ENCODE measurements at places on chromosomes 12 and 14. TPM values are rescaled to one million over a fixed set of nuclear protein-coding genes. Genes with fewer than 3 reads are reported as not detected.

Gene RDH16
- polyA plus RNA-seq = 0.68 TPM

Gene MIP
- polyA plus RNA-seq = not detected

Gene GPR135
- 2.9 TPM for polyA plus RNA-seq

Gene NDUFA12
- 138 TPM for polyA plus RNA-seq

Gene ASB2
- 0.24 TPM for polyA plus RNA-seq

Gene DPPA3
- not detected for polyA plus RNA-seq

Gene MANSC4
- polyA plus RNA-seq = 0.24 TPM

Gene PTPN6
- 19.0 TPM for polyA plus RNA-seq

Gene OR6C76
- polyA plus RNA-seq = not detected

Gene KRT73
- polyA plus RNA-seq = not detected

DNA sequence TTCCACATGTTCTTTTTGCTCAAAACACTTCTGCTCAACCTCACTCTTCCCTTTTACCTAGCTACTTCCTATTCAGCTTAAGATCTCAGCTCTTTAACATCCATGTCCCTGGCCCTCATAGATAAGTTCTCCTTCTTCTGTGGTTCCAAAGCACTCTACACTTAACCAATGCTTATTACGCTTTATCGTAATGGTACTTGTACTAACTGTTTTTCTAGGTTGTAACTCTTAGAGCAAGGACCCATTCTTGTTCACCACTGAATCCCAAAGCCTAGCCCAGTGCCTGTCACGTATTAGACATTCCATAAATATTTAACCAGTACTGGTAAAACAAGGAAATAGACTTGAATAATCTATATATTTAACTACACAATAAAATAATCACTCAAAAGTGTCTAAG lies 5.3 kb downstream of the SLC41A2 start:
- DNase-seq = no peak

DNA sequence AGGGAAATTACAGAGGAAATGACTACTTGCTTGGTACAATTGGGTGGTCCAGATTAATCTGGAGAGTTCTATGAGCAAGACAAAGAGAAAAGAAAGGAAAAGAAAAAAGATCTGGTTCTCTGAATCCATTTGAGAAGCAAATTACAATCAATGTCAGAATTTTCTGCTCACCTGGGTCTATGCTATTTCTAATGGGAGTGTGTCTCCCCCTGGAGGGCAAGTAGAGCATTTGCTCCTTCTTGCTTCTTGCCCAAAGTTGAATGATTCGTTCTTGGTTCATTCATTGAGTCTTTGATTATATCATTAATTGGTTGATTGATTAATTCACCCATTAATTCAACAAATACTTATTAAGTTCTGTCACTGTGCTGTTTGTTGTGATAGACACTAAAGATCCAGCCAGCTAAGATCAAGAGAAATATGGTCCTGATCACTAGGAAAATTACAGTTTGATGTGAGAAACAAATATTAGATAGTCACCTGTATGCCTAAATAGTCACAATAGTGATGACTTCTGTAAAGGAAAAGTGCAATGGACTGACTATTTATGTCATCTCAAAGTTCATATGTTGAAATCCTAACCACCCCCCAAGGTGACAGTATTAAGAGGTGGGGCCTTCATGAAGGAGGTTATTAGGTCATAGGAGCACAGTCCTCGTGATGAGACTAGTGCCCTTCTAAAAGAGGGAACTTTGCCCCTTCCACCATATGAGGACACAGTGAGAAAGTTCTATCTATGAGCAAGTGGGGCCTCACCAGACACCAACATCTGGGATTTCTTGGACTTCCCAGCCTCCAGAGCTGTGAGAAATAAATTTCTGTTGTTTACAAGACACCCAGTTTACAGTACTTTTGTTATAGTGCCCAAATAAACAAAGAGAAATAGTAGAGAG lies 8.0 kb upstream of the ASB8 start:
- no peak for DNase-seq

- DNase-seq = no peak
These were observed 33.0 kb downstream of the BEGAIN start for GRCh38 chr14:100554082-100554677.

DNA sequence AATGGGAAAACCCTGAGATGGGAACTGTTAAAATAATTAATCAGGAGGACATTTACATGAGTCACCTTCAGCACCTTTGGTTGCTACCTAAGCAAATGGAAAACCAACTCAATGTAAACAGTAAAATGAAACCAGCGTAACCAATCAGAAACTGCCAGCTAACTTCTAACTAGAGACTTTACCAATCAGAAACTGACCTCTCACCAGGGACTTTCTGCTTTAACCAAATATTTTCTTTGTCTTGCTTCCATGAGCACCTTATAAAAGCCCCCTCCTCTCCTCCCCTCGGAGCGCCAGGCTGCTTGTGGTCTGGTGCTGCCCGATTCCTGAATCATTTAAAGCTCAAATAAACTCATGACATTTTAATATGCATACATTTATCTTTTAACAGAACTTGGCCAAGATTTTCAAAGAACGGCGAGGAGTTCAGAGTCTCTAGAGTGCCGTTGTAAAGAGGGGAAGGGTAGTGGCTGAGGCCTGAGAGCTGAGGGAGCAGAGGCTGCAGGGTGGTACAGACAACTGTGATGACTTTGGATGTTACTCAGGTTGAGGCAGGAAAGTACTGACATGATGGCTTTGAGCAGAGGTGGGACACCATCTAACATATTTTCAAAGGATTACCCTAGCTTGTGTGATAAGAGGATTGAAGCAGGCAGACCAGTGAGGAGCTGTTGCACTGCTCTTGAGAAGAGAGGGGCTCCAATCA lies 183.6 kb downstream of the CRADD start:
- DNase-seq = no peak

DNA sequence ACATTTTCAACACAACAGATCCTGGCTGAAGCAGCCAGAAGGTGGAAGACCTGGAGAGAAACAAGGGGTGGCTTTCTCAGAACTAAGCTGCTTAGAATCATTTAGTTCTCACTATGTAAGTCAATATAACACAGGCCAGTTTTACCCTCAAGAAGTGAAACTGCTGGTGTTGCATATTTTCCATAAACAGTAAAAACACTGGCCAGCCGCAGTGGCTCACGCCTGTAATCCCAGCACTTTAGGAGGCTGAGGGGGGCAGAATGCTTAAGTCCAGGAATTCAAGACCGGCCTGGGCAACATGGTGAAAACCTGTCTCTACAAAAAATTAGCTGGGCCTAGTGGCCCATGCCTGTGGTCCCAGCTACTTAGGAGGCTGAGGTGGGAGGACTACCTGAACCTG lies 11.6 kb downstream of the STX2 start:
- no peak for DNase-seq

DNA sequence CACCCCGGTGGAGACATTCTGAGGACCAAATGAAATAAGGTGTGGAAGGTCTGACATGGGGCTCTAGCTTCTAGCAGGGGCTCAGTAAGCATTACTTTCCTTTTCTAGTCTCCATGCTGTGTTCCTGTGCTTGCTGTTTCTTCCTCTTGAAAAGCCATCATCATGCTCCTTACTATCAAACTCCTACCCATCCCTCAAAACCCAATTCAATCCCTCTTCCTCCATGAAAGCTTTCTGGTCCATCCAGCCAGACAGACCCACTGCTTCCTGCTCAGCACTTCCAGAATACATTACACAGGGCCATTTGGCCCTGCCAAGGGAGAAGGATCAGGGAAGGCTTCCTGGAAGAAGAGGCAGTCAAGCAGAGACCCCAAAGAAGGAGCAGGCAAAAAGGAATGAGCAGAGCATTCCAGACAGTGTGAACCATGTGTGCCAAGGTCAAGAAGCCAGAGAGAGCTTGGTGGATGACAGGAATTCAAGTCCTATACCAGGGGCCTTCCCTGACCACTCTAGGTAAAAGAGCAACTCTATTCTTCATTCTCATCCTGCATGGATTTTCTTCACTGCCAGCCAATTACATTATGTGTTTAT lies 59.5 kb downstream of the NUAK1 start:
- DNase-seq = no peak

DNA sequence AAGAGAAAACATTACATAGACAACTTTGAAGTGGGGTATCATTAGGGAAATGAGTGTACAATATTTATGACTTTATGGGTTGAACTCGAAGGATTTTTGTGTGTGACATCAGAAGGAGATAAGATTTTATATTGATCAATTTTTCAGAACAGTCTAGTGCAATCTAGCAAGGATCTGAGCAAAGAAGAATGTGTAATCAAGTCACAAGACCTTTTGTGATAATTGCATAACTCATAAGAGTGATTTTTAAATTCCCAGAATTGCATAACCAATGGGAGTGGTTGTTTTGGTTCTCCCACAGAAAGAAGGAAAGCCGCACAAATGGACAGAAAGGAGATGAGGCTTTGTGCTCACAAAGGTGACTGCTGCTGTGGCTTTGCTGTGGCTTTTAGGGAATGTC lies 441.8 kb upstream of the FLRT2 start:
- no peak for DNase-seq

DNA sequence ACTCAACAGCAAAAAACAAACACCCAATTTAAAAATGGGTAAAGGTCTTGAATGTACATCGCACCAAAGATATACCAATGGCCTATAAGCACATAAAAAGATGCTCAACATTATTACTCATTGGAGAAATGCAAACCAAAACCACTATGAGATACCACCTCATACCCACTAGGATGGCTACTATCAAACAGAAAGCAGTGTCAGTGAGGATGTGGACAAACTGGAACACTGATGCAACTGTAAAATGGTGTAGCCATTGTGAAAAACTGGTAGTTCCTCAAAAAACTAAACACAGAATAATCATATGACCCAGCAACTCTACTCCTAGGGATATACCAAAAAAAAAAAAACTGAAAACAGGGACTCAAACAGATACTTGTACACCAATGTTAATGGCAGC lies 49.3 kb downstream of the CDK17 start:
- no peak for DNase-seq

GRCh38 chr12:118649765-118650585 lies 273.6 kb downstream of the SUDS3 start:
- no peak for DNase-seq

DNA sequence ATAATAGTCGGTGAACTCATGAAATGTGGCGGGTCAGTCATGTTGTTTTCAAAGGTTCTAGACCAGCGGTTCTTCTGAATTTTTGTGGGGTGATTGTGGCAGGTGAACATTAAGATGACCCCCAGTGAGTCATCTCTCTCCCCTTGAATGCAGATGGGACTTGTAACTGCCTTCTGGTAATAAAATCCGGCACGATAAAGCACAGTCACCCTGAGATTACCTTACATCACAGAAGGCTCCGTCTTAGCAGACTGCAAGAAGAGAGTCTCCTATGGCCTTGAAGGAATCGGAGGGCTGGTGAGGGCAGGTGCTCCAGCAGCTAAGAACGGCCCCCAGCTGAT lies 189.6 kb downstream of the FOXN3 start:
- no peak for DNase-seq

DNA sequence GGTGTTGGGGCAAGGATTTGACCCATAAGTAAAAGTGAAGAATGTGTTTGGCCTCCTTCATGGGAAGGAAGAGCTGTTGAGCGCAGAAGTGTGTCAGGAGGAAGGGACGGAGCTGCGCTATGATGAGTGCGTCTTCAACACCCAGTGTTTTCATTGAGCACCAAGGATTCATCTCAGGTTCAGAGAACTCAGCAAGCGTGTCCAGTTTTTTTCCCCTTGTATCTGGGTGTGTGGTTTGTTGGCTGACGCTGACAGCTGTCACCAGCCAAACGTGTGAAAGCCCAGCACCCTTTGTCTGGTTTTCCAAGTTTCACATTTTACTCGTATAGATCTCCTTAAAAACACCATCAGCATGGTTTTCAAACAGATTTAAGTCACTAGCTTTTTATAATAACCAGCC lies 12.3 kb downstream of the EP400 start:
- DNase-seq = no peak

- DNase-seq = no peak
These were observed 216.6 kb downstream of the AKAP6 start for GRCh38 chr14:32545506-32546210.

DNA sequence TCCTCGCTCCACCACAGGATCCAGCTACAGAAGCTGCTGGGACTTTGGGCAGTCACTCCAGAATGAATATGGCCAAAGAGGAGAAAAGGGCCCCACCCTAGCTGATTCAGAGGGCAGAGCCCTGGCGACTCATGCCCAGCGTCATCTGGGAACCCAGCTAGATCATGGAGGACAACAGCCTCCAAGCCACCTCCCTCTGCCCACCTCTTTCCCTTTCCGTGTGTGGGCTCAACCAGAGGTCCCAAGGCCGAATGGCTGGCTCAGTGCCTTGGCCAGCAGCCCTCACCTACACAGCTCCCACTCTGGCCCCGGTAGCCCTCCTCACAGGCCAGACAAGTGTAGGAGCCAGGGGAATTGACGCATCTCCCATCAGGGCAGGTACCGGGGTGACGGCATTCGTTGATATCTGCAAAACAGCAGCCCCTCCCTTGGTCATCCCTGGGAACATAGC lies 17.4 kb downstream of the ISCA2 start:
- no peak for DNase-seq

DNA sequence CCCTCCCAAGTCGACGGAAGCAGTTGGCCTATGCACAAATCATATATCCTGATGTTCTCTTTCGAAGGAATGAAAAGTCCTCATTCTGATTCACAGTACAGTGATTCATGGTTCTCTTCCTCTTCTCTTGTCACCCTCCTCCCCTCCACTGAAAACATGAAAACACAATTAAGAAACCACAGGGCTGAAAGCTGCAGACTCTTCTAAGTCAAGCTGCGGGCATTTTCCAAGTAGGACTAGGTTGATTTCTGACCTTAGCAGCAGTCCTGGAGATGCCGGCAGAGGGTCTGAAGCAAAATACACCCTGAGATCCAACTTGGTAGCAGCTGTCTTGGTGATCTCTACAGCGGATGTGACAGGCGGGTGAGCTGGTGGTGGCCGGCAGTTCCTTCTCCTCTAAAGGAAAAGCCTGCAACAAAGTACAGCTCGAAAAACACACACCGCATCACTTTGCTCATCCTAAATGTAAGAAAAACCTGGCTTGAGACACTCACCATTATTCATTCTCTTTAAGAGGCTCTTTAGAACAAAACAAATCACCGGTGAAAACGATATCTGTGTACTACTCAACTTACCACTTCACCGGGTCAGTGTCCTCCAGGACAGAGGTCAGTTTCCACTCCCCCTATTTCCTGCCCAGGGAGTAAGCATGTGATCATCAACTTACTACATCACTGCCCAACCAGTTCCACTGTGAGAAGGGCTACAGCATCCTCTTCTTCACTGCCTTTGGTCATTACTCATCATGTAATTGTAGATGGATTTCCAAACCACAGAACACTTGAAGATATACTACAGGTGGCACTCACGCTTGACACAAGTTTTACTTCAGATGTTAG lies 6.0 kb downstream of the TMCC3 start:
- DNase-seq = no peak

GRCh38 chr12:112303004-112303403 lies 79.2 kb downstream of the HECTD4 start:
- no peak for DNase-seq

DNA sequence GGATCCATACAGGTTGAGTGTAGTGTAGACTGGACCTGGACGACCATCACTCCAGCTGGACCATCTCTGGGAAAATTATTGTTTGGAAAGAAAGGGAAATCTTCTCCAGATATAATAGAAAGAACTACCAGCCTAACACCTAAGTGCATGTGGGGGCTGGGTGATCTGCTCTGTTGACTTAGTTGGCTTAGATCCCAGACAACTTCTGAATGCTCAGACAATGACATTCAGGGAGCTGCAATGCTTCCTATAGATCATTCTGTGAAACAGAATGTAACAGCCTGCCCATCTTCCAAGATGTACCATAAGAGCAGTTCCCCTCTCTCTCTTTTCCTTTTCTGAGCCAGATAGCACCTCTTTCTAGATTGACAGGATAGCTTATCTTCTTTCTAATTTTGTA lies 572.8 kb upstream of the STXBP6 start:
- DNase-seq = no peak

- DNase-seq = no peak
These were observed 1598.3 kb downstream of the AACS start for GRCh38 chr12:126663304-126664094.
